ENCODE measurements at places on chromosomes 7 and 10. TPM values are rescaled to one million over a fixed set of nuclear protein-coding genes. Genes with fewer than 3 reads are reported as not detected.

Gene TFR2
- total RNA-seq = 2.0 TPM

Gene KLHL7
- 136 TPM for total RNA-seq

Gene MALRD1
- 6.2 TPM for total RNA-seq

Gene CHST3
- total RNA-seq = 38.2 TPM

Gene MINDY3
- total RNA-seq = 50.0 TPM

Gene OPN1SW
- total RNA-seq = not detected

Gene ATOH7
- total RNA-seq = not detected

Gene SPDYE18
- not detected for total RNA-seq

Gene R3HCC1L
- 13.7 TPM for total RNA-seq

DNA sequence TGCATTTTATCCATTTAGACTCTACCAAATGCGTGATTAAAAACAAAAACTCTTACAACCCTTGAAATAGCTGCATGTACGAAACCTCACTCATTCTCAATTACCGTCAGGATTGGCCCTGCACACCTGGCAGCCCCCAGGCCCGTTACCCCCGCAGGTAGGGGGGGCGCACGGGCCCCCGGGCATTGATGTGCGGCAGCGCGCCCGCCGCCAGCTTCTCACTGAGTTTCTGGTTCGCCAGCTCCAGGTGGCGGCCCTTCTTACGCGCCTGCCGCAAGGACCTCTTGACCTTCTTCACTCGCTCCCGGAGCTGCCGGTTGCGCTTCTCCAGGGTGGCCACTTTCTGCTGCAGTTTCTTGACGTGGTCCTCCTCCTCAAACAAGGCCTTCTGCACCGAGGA is 103.2 kb downstream of the CCDC3 start:
- no peaks in the 10 kb centered on the region for H3K36me3 ChIP-seq
- H3K27me3 ChIP-seq = no peaks in the 10 kb centered on the region
- no peak for DNase-seq
- no peak overlapping the region for H3K4me3 ChIP-seq
- H3K27ac ChIP-seq = no peak overlapping the region

- peaks cover 7% of the 10 kb centered on the region for H3K4me1 ChIP-seq
- no peak for DNase-seq
- H3K36me3 ChIP-seq = no peaks in the 10 kb centered on the region
- no peak overlapping the region for H3K4me3 ChIP-seq
- H3K27ac ChIP-seq = peak overlapping the region; percentile 70
- H3K27me3 ChIP-seq = no peaks in the 10 kb centered on the region
These were observed 34.3 kb downstream of the FAM204A start for GRCh38 chr10:118307859-118308258.

- no peak for DNase-seq
- H3K27me3 ChIP-seq = no peaks in the 10 kb centered on the region
- H3K36me3 ChIP-seq = no peaks in the 10 kb centered on the region
- H3K27ac ChIP-seq = no peak overlapping the region
- no peaks in the 10 kb centered on the region for H3K4me1 ChIP-seq
These were observed 35.7 kb downstream of the CCDC7 start for GRCh38 chr10:32481606-32482005.

- no peak for DNase-seq
- no peak overlapping the region for H3K4me3 ChIP-seq
- no peaks in the 10 kb centered on the region for H3K27me3 ChIP-seq
These were observed 584.4 kb downstream of the GRM8 start for GRCh38 chr7:126668367-126668752.

- no peak overlapping the region for H3K27ac ChIP-seq
- no peaks in the 10 kb centered on the region for H3K27me3 ChIP-seq
- no peaks in the 10 kb centered on the region for H3K36me3 ChIP-seq
- H3K4me1 ChIP-seq = no peaks in the 10 kb centered on the region
- H3K4me3 ChIP-seq = no peak overlapping the region
- no peak for DNase-seq
These were observed 65.6 kb upstream of the PDGFA start for GRCh38 chr7:585229-585711.

GRCh38 chr10:86756511-86757112 is at the start of gene BMPR1A:
Gene BMPR1A, plus strand, starts transcription at chr10:86756619. Its CDS starts 119,400 bp downstream, at chr10:86876019.
- no peaks in the 10 kb centered on the region for H3K27me3 ChIP-seq
- H3K36me3 ChIP-seq = no peaks in the 10 kb centered on the region
- no peak for DNase-seq

DNA sequence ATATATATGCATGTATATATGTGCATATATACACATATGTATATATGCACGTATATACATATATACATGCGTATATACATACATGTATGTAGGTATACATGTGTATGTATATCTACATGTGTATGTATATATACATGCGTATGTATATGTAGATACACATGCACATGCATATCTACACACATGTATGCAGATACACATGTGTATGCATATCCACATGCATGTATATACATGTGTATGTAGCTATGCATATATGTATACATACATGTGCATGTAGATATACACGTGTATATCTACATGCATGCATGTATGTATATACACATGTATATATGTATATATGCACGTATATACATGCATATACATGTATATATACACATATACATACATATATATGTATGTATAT is 95.8 kb upstream of the STEAP4 start:
- H3K36me3 ChIP-seq = no peaks in the 10 kb centered on the region
- no peaks in the 10 kb centered on the region for H3K27me3 ChIP-seq
- no peak for DNase-seq
- H3K27ac ChIP-seq = no peak overlapping the region
- no peaks in the 10 kb centered on the region for H3K4me1 ChIP-seq
- no peak overlapping the region for H3K4me3 ChIP-seq

- H3K27me3 ChIP-seq = no peaks in the 10 kb centered on the region
- H3K36me3 ChIP-seq = no peaks in the 10 kb centered on the region
- no peaks in the 10 kb centered on the region for H3K4me1 ChIP-seq
- no peak overlapping the region for H3K4me3 ChIP-seq
- DNase-seq = no peak
These were observed 243.1 kb downstream of the KIAA1217 start for GRCh38 chr10:24452030-24452429.

DNA sequence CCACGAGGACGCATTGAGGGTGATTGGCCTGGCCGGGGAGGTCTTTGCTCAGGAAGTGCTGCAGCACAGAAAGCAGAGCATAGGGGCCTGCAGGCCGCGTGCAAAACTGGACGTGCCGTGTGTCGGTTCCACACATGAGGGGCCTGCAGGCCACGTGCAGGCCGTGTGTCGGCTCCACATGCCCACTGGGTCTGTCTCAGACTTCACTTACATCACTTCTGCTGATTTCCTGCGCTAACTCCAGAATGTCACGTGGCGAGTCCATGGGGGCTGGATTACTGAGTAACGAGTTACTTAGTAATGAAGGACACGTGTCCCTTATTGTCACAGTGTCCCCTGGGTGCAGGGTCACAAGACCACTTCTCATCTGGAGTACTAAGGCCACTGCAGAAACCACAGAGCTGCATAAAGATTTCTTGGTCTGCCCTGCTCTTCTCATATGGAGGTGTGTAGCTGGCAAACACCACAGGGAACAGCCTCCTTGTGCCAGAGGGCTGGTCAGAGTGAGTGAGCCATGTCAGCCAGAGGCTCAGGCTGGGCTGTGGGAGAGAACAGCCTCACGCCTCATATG is 60.8 kb downstream of the GDI2 start:
- no peaks in the 10 kb centered on the region for H3K27me3 ChIP-seq
- H3K4me1 ChIP-seq = no peaks in the 10 kb centered on the region
- no peaks in the 10 kb centered on the region for H3K36me3 ChIP-seq
- no peak overlapping the region for H3K4me3 ChIP-seq

DNA sequence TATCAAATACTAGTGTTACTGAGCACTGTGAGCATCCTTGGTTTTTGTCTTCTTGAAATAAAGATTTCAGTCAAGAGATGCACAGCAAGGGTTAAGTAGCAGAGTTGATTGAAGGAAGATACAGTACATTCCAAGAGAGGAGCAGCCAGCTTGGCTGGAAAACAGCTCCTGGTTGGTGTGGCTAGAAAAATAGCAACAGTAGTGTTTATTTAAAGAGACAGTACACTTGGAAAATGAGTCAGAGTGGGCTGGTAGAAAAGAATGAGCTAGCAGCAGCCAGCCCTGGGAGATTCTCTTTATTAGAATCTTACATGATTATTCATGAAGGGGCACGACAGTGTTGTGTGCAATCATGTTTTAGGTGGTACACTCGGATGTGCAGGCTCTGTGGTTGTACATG is 1016.4 kb upstream of the SORCS1 start:
- DNase-seq = no peak
- no peaks in the 10 kb centered on the region for H3K36me3 ChIP-seq
- H3K27me3 ChIP-seq = no peaks in the 10 kb centered on the region

DNA sequence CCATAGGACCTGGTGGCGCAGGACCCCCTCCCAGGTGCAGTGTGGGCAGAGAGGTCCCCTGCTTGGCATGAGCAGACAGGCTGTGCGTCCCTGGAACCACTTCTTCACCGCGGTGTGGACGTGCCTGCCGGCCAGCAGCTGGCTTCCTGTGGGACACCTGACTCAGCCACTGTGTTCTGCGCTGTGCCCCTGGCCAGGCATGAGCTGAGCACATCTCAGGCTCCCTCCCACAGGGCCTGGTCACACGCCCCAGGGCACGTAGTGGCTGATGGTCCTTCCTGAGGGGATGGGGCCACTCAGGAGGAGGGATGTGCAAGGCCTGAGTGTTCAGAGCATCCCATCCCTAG is 3.5 kb upstream of the DEPP1 start:
- no peaks in the 10 kb centered on the region for H3K36me3 ChIP-seq
- no peaks in the 10 kb centered on the region for H3K27me3 ChIP-seq
- DNase-seq = peak; percentile 37
- H3K4me3 ChIP-seq = no peak overlapping the region
- H3K4me1 ChIP-seq = peaks cover 5% of the 10 kb centered on the region
- H3K27ac ChIP-seq = peak overlapping the region; percentile 89

- H3K4me1 ChIP-seq = no peaks in the 10 kb centered on the region
- no peak overlapping the region for H3K4me3 ChIP-seq
- no peaks in the 10 kb centered on the region for H3K36me3 ChIP-seq
- no peak overlapping the region for H3K27ac ChIP-seq
- no peak for DNase-seq
- H3K27me3 ChIP-seq = no peaks in the 10 kb centered on the region
These were observed 23.6 kb upstream of the COBL start for GRCh38 chr7:51340029-51340838.

DNA sequence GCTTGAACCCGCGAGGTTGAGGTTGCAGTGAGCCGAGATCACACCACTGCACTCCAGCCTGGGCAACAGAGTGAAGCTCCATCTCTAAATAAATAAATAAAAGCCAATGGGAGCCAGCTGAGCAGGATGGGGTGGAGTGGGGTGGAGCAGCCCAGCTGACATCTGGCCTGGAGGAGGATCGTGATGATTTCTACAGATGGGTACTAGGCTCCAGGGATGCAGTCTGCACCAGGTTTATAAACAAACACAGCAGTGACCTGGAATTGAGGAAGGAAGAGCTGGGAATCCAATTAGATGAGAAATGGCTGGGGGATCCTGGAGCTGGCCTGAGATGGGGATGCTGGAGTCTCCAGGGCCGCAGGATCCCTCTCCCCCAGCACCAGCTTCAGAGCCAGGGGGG is 7.3 kb upstream of the GRIFIN start:
- H3K4me1 ChIP-seq = peaks cover 14% of the 10 kb centered on the region
- H3K36me3 ChIP-seq = no peaks in the 10 kb centered on the region
- no peak overlapping the region for H3K4me3 ChIP-seq
- H3K27me3 ChIP-seq = no peaks in the 10 kb centered on the region
- DNase-seq = no peak
- no peak overlapping the region for H3K27ac ChIP-seq

- no peaks in the 10 kb centered on the region for H3K4me1 ChIP-seq
- no peak overlapping the region for H3K4me3 ChIP-seq
- no peaks in the 10 kb centered on the region for H3K27me3 ChIP-seq
These were observed 497.3 kb upstream of the GALNT17 start for GRCh38 chr7:70634610-70635068.

DNA sequence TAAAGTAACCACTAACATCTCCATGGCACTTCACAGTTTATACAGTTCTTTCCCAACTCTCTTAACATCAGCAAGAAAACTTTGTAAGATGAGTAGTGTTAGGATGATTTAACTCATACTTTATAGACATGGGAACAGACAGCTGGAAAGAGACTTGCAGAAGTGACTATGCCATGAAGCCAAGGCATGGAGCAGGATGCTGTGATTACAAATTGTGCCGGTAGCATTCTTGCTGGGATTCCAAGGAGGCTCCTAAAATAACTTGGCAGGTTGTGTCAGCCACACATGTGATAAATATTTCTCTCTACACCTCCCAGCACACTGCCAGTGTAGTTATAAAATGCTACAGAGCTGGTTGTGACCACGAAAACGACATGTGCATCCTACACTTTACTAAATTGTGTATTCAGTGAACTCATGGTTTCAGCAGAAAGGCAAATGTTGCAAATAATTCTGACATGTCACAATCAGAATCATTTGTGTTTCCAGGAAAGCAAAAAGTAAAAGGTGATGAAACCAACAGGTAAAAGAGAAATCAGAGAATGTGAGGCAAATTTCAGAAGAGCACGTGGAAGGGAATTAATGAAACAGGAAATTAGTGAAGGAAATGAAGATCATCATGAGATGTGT is 5.6 kb upstream of the CYP3A4 start:
- no peak overlapping the region for H3K27ac ChIP-seq
- no peak overlapping the region for H3K4me3 ChIP-seq
- no peaks in the 10 kb centered on the region for H3K4me1 ChIP-seq
- DNase-seq = no peak
- no peaks in the 10 kb centered on the region for H3K36me3 ChIP-seq

GRCh38 chr10:93940881-93941280 is 47.1 kb downstream of the SLC35G1 start:
- no peaks in the 10 kb centered on the region for H3K36me3 ChIP-seq
- no peak overlapping the region for H3K4me3 ChIP-seq
- H3K4me1 ChIP-seq = no peaks in the 10 kb centered on the region
- no peak for DNase-seq

- no peak overlapping the region for H3K4me3 ChIP-seq
- no peaks in the 10 kb centered on the region for H3K36me3 ChIP-seq
- no peak overlapping the region for H3K27ac ChIP-seq
These were observed 70.7 kb upstream of the MKX start for GRCh38 chr10:27816320-27816719.

DNA sequence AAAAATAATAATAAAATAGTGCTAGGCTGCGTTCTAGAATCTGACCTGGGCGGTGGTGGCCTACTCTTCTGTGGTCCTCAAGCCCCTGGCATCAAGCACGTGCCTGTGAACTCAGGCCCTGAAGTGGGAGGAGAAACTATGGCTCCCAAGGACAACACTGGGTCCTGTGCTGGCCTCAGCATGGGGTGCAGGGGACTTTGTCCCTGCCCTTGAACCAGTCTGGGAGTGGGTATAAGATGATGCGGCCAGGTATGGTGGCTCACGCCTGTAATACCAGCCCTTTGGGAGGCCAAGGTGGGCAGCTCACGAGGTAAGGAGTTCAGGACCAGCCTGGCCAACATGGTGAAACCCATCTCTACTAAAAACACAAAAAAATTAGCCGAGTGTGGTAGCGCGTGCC is 5.5 kb downstream of the ZP3 start:
- no peaks in the 10 kb centered on the region for H3K36me3 ChIP-seq
- DNase-seq = no peak
- no peaks in the 10 kb centered on the region for H3K27me3 ChIP-seq
- no peak overlapping the region for H3K4me3 ChIP-seq
- no peaks in the 10 kb centered on the region for H3K4me1 ChIP-seq
- H3K27ac ChIP-seq = no peak overlapping the region

GRCh38 chr7:2996141-2996540 is 47.5 kb downstream of the CARD11 start:
- no peaks in the 10 kb centered on the region for H3K4me1 ChIP-seq
- no peak overlapping the region for H3K4me3 ChIP-seq
- no peaks in the 10 kb centered on the region for H3K27me3 ChIP-seq
- no peak overlapping the region for H3K27ac ChIP-seq
- no peaks in the 10 kb centered on the region for H3K36me3 ChIP-seq
- no peak for DNase-seq

Data from uterus (tissue), 4 donors.